Progenitor cell of endocrine pancreas (in vitro differentiated cells): ENCODE measurements at places on chromosomes 2 and 18. TPM values are rescaled to one million over a fixed set of nuclear protein-coding genes. Genes with fewer than 3 reads are reported as not detected.

DTNA gene
- total RNA-seq: 25.4 and 34.0 TPM in 2 replicates

LMAN1 gene
- total RNA-seq: 78.2 and 79.2 TPM in 2 replicates

RGPD4 gene
- 0.11 TPM in 1 of 2 replicates, not detected in the other for total RNA-seq

ZBTB7C gene
- 0.57 and 0.95 TPM in 2 replicates for total RNA-seq

EN1 gene
- 0.12 and 0.42 TPM in 2 replicates for total RNA-seq

DNA sequence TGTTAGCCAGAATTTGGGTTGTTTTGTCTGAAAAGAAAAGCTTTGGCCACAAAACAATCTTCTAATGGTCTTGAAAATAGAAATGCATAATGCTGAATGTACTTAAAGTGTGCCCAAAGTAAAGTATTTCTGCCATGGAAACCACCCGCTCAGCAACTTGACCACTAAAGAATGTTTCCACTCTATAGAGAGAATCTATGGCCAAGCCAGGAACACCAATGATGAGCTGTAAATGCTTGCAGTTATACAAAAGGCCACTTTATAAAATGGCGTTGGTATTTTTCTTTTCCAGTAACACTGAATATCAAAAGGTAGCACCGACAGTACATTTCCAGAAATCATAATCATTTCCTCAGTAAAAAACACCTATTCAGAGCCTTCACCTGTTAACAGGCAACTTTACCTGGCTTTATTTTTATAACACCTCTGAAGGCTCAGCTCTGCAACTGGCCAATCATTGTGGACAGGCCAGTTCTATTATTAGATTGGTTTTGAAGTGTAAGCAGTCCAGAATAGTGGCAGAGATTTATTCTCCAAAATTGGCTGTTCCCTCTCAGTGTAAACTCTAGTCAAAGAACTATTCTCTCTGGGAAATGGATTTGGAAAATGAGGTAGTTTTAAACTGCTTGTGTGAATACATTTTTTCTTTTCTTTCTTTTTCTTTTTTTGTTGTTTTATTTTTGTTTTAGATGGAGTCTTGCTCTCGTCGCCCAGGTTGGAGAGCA, 36.1 kb downstream of the SLC40A1 start:
- no peak for DNase-seq
- no peaks in the 10 kb centered on the region for H3K36me3 ChIP-seq
- H3K27me3 ChIP-seq: no peaks in the 10 kb centered on the region
- no peak overlapping the region for H3K4me3 ChIP-seq
- H3K27ac ChIP-seq: no peak overlapping the region
- peaks cover 16% of the 10 kb centered on the region for H3K4me1 ChIP-seq

GRCh38 chr2:64976276-64976675, 12.9 kb upstream of the SLC1A4 start:
- no peak for DNase-seq
- peaks cover 8% of the 10 kb centered on the region for H3K4me1 ChIP-seq

GRCh38 chr18:32735781-32736180, 37.0 kb downstream of the KLHL14 start:
- H3K27ac ChIP-seq: no peak overlapping the region
- no peak overlapping the region for H3K4me3 ChIP-seq
- H3K27me3 ChIP-seq: no peaks in the 10 kb centered on the region
- H3K4me1 ChIP-seq: no peaks in the 10 kb centered on the region
- DNase-seq: no peak

DNA sequence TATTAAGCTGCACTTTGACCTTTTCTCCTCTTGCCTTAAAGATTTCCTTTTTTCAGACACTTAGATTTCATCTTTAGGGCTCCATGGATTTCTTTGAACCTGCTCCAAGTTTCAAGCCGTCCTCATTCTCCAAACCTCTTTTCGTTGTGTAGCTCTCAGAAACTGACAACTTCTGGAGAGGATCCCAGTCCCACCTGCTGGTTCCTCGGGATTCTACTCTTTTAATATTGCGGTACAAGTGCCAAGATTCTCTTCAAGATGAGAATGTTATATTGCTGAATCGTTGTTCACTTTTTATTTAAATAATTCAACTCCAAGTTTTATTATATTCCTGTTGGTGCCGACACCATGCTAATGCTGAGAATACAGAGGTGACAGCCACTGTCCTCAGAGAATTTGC, 141.1 kb downstream of the CDH20 start:
- peaks cover 5% of the 10 kb centered on the region for H3K4me1 ChIP-seq
- no peak overlapping the region for H3K4me3 ChIP-seq
- H3K27ac ChIP-seq: no peak overlapping the region
- peaks cover 5% of the 10 kb centered on the region for H3K27me3 ChIP-seq

- no peak for DNase-seq
- no peaks in the 10 kb centered on the region for H3K27me3 ChIP-seq
- H3K27ac ChIP-seq: no peak overlapping the region
- no peaks in the 10 kb centered on the region for H3K36me3 ChIP-seq
- peaks cover 8% of the 10 kb centered on the region for H3K4me1 ChIP-seq
Observed at GRCh38 chr18:44841221-44841620, 160.5 kb downstream of the SETBP1 start.

DNA sequence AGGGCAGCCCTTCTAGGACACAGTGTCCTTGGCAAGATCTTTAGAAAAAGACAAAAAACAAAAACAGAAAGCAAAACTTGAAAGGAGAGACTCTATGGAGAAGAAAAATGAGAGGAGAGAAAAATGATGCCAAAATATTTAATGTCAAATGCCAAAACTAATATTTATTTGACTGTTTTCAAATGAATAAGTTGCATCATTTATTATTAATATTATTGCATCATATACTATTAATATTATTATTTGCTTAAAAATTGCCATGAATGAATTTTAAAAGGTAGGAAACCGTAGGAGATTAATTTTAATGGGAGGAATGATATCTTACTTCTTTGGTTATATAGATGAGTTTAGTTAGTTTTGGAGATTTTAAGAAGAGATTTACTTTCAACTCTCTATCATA, 144.3 kb downstream of the DAW1 start:
- H3K4me3 ChIP-seq: no peak overlapping the region
- DNase-seq: no peak
- H3K36me3 ChIP-seq: no peaks in the 10 kb centered on the region
- no peaks in the 10 kb centered on the region for H3K4me1 ChIP-seq
- H3K27me3 ChIP-seq: no peaks in the 10 kb centered on the region

GRCh38 chr18:49944663-49945062, 131.3 kb upstream of the ACAA2 start:
- peaks cover 5% of the 10 kb centered on the region for H3K4me1 ChIP-seq
- H3K27ac ChIP-seq: no peak overlapping the region
- peaks cover 4% of the 10 kb centered on the region for H3K36me3 ChIP-seq
- no peaks in the 10 kb centered on the region for H3K27me3 ChIP-seq

DNA sequence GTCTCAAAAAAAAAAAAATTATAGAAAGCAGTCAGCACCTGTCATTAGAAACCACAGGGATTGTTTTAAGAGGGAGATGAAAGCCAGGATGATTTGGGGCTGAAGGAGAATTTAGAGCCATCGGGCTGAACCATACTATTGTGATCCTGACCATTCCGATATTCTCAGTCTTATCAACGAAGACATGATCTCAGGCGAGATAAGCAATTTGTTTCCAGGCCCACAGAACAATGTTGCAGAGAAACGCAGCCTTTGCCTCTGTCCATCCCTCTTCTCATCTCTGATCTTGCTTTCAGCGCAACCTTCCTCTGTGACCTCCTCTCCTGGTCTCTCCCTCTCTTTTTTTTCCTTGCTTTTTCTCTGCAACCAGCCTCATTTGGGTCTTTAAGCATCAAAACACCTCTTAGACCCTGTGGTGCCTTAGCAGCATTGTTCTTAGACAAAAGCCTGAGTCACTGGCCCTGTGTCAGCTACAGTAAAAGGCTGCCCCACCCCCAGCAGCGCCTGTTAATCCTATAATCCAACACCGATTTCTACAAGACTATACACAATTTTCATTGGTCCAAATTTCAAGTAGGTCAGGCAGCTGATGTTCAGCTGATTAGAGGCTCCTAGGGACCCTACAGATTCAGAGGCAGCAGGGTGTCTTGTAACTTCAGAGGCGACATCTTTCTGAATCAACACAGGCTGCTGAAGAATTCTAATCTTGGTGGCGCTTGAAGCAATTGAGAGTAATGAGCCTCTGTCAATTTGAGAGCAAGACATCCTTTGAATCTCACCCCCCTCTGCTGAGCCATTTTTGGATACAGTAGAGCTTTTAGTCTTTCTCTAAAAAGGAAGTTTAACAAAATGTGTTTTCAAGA, 206.0 kb downstream of the NCK2 start:
- H3K27ac ChIP-seq: no peak overlapping the region
- no peaks in the 10 kb centered on the region for H3K4me1 ChIP-seq
- no peak for DNase-seq
- H3K27me3 ChIP-seq: peaks cover 25% of the 10 kb centered on the region

DNA sequence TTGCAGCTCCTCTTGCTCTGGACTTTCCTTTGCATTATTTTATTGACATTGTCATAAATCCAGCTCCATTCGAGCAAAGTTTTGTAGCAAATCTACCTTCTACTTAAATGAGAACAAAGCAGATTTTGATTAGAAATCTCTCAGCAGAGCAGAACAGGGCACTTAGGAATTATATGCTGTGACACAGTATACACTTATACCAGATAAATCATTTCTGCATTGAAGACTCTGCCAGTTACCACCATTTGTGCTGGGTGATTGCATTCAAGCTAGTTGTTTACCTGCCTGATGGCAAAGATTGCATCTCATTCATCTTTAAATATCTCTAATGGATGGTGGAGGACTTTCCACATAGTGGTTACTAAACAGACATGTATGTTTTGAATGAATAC, 441.7 kb upstream of the HNMT start:
- H3K36me3 ChIP-seq: no peaks in the 10 kb centered on the region
- DNase-seq: no peak
- H3K27ac ChIP-seq: no peak overlapping the region
- no peak overlapping the region for H3K4me3 ChIP-seq
- H3K4me1 ChIP-seq: peaks cover 22% of the 10 kb centered on the region
- no peaks in the 10 kb centered on the region for H3K27me3 ChIP-seq

DNA sequence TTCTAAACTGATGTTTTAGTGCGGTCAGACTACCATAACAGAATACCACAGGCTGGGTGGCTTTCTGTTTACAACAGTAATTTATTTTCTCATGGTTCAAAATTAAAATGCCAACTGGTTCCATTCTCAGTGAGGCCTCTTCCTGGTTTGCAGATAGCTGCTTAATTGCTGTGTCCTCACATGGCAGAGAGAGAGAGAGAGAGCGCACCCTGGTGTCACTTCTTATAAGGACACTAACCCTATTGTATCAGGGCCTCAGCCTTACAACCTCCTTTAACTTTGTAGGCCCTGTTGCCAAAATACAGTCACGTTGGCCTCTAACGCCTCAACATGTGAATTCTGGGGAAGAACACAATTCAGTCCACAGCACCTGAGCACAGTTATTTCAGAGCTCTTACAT, 37.5 kb upstream of the ZNF385B start:
- H3K27ac ChIP-seq: no peak overlapping the region
- no peaks in the 10 kb centered on the region for H3K36me3 ChIP-seq
- no peak for DNase-seq
- H3K27me3 ChIP-seq: no peaks in the 10 kb centered on the region
- H3K4me1 ChIP-seq: no peaks in the 10 kb centered on the region
- no peak overlapping the region for H3K4me3 ChIP-seq

DNA sequence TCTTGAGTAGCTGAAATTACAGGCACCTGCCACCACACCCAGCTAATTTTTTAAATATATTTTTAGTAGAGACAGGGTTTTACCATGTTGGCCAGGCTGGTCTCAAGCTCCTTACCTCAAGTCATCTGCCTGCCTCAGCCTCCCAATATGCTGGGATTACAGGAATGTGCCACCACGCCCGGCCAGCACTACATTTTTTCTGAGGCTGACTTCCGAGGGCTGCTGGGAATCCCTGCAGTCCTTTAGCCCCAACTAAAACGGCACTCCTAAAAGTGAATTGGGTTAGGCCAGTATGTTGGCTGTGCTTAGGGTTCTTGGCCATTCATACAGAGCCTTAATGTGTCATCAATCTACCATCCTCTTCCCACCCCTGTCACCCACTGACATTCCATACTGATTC, 375.4 kb downstream of the DCC start:
- peaks cover 2% of the 10 kb centered on the region for H3K27me3 ChIP-seq
- DNase-seq: no peak
- no peaks in the 10 kb centered on the region for H3K36me3 ChIP-seq
- no peak overlapping the region for H3K27ac ChIP-seq
- H3K4me3 ChIP-seq: no peak overlapping the region
- peaks cover 6% of the 10 kb centered on the region for H3K4me1 ChIP-seq

DNA sequence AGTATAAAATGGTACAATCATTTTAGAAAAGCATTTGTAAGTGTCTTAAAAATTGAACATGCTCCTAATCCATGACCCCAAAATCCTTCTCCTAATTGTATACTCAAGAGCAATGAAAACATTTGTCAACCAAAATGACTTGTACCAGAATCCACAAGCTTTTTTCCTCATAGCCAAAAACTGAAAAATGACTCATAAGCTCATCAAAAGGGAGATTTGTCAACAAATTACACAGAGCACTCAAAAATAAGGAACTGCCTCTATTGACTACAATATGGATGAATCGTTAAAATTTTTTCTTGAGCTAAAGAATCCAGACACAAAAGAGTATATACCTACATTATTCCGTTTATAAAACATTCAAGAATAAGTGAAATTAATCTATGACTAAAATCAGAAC, 544.8 kb downstream of the ARHGAP15 start:
- no peak overlapping the region for H3K4me3 ChIP-seq
- no peak for DNase-seq
- no peak overlapping the region for H3K27ac ChIP-seq
- no peaks in the 10 kb centered on the region for H3K4me1 ChIP-seq
- no peaks in the 10 kb centered on the region for H3K36me3 ChIP-seq
- no peaks in the 10 kb centered on the region for H3K27me3 ChIP-seq

DNA sequence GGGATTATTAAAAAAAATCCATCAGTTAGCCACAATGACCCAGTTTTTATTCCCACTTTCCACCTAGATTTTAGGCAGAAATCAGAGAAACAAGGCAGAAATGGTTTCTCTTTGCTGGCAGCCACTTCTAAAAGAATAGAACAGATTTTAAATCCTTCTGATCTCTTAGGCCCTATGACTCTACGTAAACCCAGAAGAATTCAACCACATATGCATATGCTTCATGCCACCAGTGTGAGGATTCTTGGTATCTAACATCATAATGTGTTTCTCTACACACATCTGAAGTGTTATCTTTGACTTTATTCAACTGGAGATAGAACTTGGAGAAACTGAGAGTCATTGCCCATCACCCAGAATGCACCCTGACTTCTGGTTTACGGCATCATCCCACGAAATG, 128.7 kb upstream of the TANK start:
- no peak for DNase-seq
- H3K4me1 ChIP-seq: no peaks in the 10 kb centered on the region
- H3K27ac ChIP-seq: no peak overlapping the region
- no peaks in the 10 kb centered on the region for H3K27me3 ChIP-seq

- H3K4me3 ChIP-seq: no peak overlapping the region
- H3K36me3 ChIP-seq: no peaks in the 10 kb centered on the region
- H3K27me3 ChIP-seq: no peaks in the 10 kb centered on the region
Observed at GRCh38 chr2:84938194-84938879, 32.6 kb upstream of the KCMF1 start.

GRCh38 chr18:80044072-80044471, 9.8 kb downstream of the RBFA start:
- no peak overlapping the region for H3K4me3 ChIP-seq
- H3K27ac ChIP-seq: no peak overlapping the region
- no peaks in the 10 kb centered on the region for H3K4me1 ChIP-seq
- peaks cover 30% of the 10 kb centered on the region for H3K36me3 ChIP-seq

- no peaks in the 10 kb centered on the region for H3K27me3 ChIP-seq
- H3K36me3 ChIP-seq: peaks cover 32% of the 10 kb centered on the region
- H3K4me1 ChIP-seq: no peaks in the 10 kb centered on the region
Observed at GRCh38 chr2:127485051-127485693, 41.1 kb downstream of the IWS1 start.

- H3K4me1 ChIP-seq: peaks cover 9% of the 10 kb centered on the region
- no peak for DNase-seq
- peaks cover 11% of the 10 kb centered on the region for H3K27me3 ChIP-seq
- H3K4me3 ChIP-seq: no peak overlapping the region
- no peaks in the 10 kb centered on the region for H3K36me3 ChIP-seq
Observed at GRCh38 chr2:46002947-46003346, 294.3 kb upstream of the EPAS1 start.
